ENCODE measurements at places on chromosomes 3 and 15.

GRCh38 chr3:66208189-66208588, 12.6 kb upstream of the SLC25A26 start:
- DNase-seq = no peak

GRCh38 chr3:181618260-181618659, 93.5 kb upstream of the SOX2 start:
- DNase-seq = no peak

DNA sequence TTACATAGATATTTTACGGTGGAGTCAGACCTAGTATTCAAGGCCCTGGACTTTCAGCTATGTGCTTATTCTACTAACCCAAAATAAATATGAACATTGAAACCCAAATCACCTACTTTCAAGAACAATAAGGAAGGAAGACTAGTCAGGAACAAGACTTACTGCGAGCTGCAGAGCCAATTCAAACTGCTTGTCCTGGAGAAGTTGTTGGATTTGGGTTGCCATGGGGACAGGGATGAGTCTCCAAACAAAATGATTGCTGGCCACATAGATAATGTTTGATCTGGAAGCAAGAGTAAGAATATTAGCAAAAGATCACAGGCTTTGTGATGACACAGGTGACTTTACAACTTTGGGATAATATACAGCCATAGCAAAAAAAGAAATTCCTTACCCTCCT, 21.6 kb upstream of the PLA2G4F start:
- no peak for DNase-seq

DNA sequence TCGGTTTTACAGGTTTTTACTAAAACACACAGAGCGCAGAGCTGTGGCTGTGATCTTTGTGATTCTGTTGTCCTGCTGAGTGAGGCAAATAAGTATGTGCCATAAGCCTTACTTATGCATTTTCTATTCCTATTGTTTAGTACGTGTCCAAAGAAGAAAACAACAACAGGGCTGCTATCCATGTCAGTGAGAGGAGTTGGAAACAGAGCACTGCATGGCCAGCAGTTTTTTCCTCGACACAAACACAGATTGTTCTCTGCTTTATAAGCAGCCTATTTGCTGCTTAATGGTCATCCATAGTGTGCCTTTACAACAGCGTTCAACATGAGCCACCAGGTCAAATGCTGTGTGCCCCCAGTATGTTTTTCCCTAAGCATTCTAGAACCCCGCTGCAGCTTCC, 79.8 kb downstream of the SHQ1 start:
- DNase-seq = no peak

DNA sequence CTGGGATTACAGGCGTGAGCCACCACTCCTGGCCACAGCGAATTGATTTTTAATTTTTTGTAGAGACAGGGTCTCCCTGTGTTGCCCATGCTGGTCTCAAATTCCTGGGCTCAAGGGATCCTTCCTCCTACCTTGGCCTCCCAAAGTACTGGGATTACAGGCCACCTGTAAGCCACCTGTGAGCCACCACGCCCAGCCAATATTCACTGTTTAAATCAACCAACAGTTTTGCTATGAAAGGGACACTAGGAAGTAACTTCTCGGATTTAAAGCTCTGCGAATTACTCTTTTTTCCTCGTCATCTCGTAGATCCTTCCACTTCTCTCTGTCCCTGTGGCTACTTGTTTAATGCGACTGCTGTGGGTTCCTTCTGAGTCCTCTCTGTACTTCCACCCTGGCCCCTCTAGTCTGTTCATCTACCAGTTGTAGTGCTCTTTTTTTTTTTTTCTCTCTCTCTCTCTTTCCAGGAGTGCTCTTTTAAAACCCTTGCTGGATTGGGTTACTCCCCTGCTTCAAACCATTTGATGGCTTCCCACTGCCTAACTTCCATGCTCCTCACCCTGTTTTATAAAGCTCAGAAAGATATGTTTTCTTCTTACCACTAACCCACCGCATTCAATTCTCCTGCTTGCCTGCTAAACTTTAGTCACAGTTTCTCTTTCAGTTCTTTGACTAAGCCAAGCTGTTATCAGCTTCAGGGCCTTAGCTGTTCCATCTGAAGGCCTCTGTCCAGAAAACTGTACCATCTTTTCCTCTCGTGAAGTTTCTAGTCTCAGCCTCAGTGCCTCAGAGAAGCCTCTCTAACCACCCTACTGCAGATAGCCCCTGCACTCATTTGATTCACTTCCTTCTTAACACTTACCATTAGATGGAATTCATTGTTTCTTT, 12.4 kb downstream of the RTF1 start:
- DNase-seq = no peak

DNA sequence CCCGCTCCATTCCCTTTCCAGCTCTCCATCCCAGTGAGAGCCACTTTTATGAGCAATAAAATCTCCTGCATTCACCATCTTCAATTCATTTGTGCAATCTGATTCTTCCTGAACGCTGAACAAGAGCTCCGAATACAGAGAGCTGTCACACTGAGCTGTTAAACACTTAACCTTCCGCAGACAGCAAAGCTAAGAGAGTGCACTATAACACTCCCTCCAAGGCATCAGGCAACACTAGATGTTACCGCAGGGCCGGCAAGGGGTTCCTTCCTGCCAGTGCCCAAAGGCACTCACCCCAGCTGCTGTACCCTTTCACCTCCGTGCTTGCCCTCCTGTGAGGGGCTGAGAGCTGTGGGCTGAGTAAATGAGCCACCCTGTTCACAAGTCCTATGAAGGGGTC, 85.6 kb downstream of the BCHE start:
- DNase-seq = no peak

DNA sequence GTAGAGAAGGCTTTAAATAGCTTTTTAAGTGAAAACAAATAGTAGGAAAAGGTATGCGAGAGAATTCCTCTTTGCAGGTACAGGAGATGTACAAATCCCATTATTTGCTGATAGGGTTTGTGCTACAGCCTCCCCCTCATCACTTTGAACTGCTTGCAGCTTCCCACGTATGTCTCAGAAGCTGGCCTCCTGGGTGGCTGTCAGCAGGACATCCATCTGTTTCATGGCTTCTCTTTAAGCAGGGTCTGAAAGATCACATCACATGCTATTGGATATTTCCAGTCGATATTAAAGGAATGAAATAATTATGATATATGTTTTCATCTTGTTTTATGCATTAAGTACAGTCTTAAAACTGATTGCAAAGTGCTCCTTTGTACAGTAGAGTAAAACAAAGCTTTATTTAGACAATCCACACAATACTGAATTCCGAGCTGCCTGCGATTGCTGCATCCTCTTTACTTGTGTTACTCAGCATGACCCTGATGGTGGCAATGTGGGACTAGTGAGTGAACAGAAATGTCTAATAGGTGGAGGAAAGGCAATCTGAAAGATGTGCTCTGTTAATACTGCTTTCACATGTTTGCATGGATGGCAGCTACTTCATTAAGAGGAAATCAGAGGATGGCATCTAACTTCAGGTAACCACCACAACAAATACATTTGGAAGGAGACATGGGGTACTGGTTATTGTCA, 930.6 kb upstream of the SEMA6D start:
- no peak for DNase-seq

DNA sequence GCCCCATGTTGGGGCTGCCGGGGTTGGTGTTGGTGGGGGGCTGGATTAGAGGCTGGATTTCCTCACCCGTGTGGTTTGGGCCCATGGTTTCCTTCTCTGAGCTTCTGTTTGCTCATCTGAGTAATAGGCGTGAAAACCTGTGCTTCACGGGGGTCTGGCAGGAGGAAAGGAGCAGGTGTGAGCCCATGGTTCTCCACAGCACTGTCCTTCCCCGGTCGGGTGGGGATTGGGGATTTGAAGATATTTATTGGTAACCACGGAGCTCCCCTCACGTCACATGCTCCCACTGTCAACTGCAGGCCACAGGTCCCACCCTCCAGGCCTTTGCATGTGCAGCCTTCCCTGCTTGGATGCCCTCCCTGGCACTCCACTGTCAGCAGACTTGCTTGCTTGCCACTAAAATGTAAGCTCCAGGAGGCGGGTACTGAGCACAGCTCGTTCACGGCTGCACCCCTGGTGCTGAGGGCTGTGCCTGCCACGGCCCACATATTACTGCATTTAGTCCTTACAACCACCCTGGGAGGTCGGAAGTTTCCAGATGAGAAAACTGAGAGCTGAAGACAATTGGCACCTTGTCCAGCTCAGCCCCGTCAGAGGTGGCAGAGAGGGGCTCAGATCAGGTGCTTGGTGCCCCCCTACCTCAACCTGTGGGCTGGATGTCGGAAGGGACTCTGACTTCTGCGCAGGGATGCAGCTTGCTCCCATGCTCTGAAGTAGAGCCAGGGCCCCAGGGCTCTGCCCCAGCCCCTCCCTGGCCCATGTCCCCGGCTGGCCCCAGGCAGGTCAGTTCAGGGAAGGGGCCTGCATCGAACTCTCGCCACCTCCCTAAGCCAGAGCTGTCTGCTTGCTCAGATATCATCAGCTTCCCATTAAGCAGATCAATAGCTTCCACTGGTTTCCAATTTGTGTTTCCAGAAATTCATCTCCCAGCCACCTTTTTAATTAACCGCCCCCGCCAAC, 29.4 kb upstream of the IQSEC1 start:
- DNase-seq = no peak

DNA sequence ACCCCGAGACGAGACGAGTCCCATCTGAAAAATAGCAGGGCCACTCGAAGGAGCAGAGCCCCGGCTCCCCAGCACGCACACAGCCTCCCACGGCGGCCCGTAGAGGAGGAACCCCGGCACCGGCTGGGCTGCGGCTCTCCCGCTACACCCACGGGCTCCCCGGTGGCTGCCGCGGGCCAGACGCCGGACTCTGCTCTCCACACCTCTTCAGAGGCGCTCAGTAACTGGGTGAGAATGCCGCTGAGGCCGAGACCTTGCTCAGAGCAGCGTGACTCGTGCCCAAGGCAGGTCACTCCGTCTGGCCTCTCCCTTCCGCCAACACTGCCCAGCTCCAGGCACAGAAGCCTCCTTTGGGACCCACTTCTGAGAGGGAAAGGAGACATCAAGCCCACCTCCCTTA, 34.4 kb downstream of the TNK2 start:
- DNase-seq = no peak

GRCh38 chr15:101441696-101442095, 47.8 kb downstream of the PCSK6 start:
- no peak for DNase-seq

GRCh38 chr15:81480645-81481053, 106.6 kb upstream of the TMC3 start:
- DNase-seq = peak; percentile 55

GRCh38 chr15:74136540-74136813, 6.1 kb downstream of the ISLR2 start:
- peak; percentile 68 for DNase-seq

GRCh38 chr15:52280326-52281084, 15.1 kb downstream of the MYO5C start:
- no peak for DNase-seq

DNA sequence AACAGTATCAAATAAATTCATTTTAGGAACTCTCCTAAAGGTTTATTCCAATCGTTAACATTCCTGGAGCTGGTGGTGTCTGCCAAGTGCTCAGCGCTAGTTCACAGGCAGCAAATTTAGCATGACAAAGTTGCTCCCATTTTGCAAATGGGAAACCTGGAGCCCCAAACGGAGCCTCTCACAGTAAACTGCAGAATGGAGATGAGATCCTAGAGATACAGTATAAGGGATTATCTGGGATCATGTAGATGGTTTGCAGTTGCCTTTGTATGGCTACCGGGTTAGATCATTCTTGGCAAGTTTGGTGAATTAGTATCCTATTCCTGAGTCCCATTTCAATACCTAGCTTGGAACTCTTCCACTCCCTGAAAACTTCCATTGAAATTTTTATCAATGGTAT, 173.7 kb downstream of the CDIN1 start:
- no peak for DNase-seq

DNA sequence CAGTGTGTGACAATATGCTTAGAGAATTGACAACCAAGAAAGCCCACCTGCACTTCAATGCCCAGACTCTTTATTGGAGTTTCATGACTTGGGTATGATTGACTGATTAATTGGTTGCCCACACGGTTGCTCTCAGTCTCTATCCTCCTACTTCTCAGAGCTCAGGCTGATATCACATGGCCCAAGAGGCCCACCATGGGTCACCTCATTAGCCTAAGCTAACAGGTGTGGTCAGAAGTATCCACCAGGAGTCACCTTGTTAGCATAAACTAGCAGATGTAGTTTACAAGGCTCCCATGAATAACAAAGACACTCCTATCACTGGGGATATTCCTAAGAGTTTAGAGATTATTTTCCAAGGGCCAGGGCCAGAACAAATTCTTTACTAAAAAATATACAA, 120.2 kb upstream of the MBNL1 start:
- no peak for DNase-seq

DNA sequence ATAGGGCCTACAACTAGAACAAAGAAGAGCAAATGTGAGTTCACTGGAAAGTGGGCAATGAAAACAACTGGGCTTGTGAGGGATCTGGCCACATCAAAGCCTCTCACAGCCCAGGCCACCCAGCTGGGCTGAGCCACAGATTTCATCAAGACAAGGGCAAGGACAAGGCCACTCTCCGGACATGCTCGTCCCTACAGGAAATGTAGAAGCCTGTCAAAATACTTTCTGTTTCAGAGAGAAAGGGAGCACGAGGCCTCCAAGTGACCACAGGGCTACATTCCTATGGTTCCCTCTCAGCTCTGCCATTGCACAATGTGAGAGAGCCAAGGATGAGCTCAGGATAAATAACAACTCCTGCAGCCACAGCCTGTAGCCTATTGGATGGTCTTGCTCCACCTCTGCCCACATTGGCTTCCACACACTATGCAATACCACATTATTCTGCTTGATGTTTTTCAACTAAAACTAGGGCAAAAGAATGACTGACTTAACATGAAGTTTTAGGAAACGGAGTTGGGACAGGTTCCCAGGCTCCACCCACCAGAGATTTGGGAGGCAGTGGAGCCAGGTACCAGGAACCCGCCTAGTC, 12.1 kb downstream of the TBC1D2B start:
- no peak for DNase-seq

All from ecto neural progenitor cell (in vitro differentiated cells).